ENCODE measurements at places on chromosomes 12 and 14.

- DNase-seq = no peak
Observed at GRCh38 chr14:53003776-53004175, 52.9 kb upstream of the FERMT2 start.

- DNase-seq = no peak
Observed at GRCh38 chr12:48380596-48380995, 29.9 kb upstream of the ZNF641 start.

DNA sequence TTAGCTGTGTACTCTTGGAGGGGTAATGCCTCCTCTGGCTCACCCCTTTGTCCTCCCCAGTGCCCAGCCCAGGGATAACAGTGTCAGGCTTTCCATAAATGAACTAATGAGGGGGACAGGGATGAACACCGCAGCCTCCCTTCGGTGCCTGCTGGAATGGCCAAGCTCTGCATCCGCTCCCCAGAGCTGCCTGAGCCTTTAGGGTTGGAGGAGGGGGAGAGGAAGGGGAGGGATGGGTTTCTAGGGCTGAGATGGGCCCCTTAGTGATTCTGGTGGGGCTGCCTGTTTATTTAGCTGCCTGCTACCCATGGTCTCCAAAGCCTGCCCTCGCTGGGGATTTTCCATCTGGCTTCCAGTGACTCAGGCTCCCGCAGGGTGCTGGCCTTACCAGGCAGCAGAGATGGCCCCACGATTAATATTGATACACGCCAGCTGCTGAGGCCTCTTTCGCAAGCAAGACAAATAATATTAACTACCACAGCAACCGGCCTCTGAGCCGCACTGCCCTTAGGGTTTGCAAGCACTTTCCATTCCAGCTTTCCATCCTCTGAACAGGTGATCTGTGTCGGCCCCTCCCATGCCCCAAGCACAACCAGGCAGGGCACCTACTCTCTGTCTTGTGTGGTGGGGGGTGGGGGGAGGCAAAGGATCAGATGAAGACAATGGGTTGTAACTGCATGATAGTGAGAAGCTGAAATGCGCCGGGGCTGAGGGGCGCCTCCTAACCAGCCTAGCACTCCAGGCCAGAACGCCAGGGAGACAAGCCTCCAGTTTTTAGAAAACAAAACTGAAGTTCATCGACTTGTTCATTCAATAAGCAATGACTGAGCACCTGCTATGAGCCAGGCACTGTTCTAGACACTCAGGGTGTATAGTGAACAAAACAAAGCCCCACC is 56.7 kb downstream of the C14orf132 start:
- no peak for DNase-seq

GRCh38 chr14:66038618-66039017 is 447.6 kb upstream of the CCDC196 start:
- no peak for DNase-seq

- no peak for DNase-seq
Observed at GRCh38 chr14:90548455-90548854, 151.6 kb downstream of the CALM1 start.

GRCh38 chr14:106436310-106436905 is 910.0 kb downstream of the TMEM121 start:
- DNase-seq = no peak

DNA sequence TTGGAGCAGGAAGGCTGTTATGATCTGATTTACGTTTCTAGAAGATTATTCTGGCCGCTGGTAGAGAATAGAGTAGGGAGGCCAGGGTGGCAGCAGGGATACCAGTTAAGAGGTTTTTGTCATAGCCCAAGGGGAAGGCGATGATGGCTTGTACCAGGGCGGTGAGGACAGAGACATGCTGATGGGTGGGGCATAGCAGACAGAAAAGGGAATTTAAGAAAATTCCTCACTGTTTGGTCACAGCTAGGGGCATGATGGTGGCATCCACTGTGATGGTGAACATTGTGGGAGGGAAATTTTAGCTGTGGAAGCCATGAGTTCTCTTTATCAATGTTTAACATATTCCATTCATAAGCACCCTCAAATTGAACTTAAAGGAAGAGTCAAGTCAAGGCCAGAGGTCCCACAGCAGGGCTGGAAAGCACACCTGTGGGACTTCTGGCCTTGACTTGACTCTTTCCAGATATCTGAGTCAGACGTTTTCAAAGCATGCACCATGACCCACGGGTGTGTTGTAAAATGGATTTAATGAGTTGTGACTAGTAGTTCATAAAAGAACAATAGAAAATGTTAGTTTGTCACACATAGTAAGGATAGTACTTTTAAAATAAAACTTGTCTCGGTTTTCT is 134.6 kb downstream of the CHST11 start:
- no peak for DNase-seq

DNA sequence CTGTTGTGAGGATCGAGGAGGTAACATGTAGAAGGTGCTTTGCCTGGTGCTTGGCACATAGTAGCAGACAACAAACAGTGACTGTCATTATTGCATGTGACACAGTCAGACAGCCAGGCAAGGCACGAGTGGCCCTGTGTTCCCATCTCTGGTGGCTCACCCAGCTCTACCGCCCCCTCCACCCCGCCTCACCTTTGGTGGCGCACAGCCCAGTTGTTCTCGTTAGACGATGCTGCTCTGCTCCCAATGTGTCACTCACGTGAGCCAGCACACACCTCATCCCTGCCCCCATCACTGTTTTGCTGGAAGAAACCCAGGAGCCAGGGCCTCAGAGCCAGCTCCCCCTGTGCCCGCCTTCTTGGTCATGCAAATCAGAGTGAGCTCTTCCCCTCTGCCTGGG is 113.3 kb downstream of the CALM1 start:
- no peak for DNase-seq

DNA sequence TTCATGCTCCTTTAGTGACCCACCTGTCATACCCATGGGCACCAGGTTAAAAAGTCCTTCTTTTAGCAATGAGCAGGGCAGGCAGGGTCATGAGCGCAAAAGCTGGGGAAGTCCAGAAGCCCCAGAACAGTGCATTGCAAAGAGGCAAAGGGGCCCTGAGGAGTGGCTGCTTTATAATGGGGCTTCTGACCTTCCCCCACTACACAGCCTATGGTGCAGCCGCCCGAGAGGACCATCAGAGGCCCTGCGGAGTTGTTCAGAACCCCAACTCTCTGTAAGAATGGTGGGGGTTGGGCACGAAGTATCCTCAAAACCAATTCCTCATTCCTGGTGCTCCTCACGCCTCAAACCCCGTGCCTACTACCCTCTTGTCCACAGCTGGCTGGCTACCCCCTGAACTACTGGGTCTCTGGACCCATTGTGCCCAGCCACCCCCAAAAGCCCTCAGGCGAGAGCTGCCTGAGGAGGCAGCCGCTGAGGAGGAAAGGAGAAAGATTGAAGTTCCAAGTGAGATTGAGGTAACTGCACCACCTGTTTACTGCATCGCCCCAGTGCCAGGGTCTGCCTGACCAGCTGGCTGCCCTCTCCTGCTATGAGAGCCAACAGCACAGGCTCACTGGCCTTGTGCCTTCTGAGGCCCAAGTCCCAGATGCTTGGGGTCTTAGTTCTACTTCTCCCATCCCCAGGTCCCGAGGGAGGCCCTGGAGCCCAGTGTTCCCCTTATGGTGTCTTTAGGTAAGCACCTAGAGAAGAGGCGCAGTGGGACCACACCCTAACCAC is 6.7 kb downstream of the REC8 start:
- no peak for DNase-seq

- DNase-seq = no peak
Observed at GRCh38 chr12:124159655-124160054, 135.2 kb upstream of the RFLNA start.

DNA sequence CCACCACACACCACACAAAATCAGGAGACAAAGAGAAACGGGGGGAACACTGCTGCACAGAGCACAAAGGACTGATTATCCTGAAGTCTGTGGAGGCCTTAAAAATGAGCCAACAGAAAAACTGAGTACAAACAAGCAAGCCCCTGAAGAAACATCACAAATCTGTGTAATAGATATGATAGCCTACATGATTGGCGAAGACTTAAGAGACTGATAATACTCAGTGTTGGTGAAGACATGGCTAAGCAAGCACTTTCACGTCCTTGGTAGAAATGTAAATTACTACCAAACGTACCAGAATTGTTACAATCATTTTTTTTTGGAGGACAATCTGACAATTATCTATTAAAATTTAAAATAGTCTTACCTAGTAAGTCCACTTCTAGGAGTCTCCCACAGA is 74.6 kb downstream of the NINJ2 start:
- no peak for DNase-seq

DNA sequence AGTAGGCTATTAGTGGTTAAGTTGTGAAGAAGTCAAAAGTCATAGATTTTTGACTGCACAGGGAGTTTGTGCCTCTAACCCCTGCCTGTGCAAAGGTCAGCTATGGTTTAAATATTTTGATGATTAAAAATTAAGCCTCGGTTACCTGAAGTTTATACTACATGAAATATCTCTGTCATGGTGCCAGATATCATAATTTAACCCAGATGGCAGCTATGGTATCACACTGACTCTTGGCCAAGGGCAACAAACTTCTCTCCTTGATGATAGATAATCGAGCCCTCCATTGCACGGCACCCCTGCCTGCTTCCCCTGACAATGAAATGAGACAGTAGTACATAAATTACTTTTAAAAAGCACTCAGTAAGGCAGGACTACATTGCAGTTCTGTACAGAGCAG is 80.8 kb downstream of the SLC35F4 start:
- no peak for DNase-seq
